Activated CD4-positive, alpha-beta memory T cell treated with anti-CD3 and anti-CD28 coated beads for 36 hours (primary cell): ENCODE measurements at places on chromosomes 2 and 18. TPM values are rescaled to one million over a fixed set of nuclear protein-coding genes. Genes with fewer than 3 reads are reported as not detected.

DNA sequence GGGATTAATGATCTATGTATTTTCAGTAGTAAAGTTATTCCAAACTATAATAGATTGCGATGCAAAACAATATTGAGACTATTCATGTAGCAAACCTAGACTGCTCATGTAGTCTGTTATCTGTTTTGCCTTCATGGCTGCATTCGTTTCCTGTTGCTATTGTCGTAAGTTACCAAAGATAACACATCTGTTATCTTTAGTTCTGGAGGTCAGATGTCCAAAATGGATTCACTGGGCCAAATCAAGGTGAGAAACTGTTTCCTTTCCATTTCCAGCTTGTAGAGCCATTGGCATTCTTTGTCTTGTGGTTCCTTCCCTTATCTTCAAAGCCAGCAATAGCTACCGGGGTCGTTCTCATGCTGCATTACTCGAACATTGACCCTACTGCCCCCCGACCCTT is 20.9 kb downstream of the ITGAV start:
- no peaks in the 10 kb centered on the region for H3K4me1 ChIP-seq
- H3K36me3 ChIP-seq = peaks cover 2% of the 10 kb centered on the region
- H3K27me3 ChIP-seq = no peaks in the 10 kb centered on the region
- H3K27ac ChIP-seq = no peak overlapping the region

DNA sequence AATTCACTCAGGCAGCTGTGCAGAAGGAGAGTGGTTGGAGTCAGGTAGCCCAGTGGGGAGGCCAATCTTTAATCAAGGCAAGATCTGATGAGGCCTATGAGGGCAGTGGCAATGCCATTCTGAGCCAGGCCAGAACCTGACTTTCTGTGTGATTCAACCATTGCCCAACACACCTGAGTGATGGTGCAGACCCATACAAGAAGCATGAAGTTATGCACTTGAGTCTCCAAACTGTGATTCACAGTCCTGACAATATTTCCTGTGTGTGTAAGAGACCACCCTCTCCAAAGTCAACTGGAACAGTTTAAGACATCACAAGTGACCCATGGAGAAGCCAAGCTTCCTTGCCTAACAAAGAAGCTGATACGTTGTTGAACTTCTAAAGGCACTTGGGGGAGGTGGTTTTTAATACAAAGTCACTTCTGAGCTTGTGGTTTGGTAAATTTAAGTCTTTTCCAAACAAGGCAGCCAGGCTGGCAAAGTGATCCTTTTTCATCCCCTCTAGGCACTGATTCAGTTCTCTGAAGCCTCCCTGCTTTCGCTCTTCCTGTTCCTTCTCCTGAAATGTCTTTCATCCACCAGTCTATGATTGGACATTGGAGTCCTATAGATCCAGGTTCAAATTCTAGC is 49.0 kb downstream of the VSNL1 start:
- no peak overlapping the region for H3K4me3 ChIP-seq
- no peak overlapping the region for H3K27ac ChIP-seq

GRCh38 chr2:69166812-69167468 is 154.0 kb downstream of the ANTXR1 start:
- H3K36me3 ChIP-seq = no peaks in the 10 kb centered on the region
- DNase-seq = no peak
- H3K27ac ChIP-seq = no peak overlapping the region
- H3K4me1 ChIP-seq = no peaks in the 10 kb centered on the region
- H3K27me3 ChIP-seq = peaks cover 48% of the 10 kb centered on the region
- no peak overlapping the region for H3K4me3 ChIP-seq

DNA sequence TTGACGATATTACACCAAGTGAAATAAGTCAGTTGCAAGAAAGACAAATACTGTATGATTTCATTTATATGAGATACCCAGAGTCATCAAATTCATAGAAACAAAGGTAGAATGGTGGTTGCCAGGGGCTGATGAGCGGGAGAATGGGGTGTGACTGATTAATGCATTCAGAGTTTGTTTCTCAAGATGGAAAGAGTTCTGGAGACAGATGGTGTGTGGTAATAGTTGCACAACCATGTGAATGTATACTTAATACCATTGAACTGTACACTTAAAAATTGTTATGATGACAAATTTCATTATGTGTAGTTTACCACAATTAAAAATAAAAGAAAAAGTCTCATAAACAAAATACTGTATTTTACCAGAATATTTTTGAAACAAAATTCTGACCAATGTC is 117.3 kb downstream of the PIGN start:
- no peaks in the 10 kb centered on the region for H3K27me3 ChIP-seq
- DNase-seq = no peak
- H3K27ac ChIP-seq = no peak overlapping the region
- peaks cover 17% of the 10 kb centered on the region for H3K36me3 ChIP-seq
- no peak overlapping the region for H3K4me3 ChIP-seq
- H3K4me1 ChIP-seq = no peaks in the 10 kb centered on the region

DNA sequence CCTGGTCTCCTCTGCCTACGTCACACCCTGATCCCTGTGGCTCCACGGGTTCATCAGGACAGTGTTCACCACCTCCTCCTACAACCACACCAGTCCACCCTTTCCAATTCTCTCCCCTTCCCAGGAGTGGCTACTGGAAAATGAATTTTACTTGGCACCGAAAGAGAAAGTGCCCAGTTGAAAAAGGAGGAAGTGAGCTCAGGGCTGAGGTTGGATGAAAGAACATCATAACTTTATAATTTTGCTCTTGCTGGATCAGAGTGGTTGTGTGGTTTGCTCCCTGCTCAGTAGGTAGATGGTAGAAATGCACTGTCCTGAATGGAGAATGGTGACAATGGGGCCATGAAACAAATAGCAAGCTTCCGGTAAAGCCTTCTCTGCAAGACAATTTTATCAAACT is 140.3 kb upstream of the DDX18 start:
- H3K4me1 ChIP-seq = no peaks in the 10 kb centered on the region
- H3K27ac ChIP-seq = no peak overlapping the region
- H3K27me3 ChIP-seq = peaks cover 1% of the 10 kb centered on the region

- no peaks in the 10 kb centered on the region for H3K27me3 ChIP-seq
- no peak overlapping the region for H3K27ac ChIP-seq
- H3K4me3 ChIP-seq = no peak overlapping the region
- no peak for DNase-seq
- peaks cover 30% of the 10 kb centered on the region for H3K4me1 ChIP-seq
- H3K36me3 ChIP-seq = no peaks in the 10 kb centered on the region
Observed at GRCh38 chr2:203683421-203683820, 23.0 kb upstream of the CD28 start.

ST6GAL2 gene
- total RNA-seq = not detected

SLC23A3 gene
- total RNA-seq = 2.3 TPM
